Fibroblast of the aortic adventitia (primary cell): ENCODE measurements at places on chromosomes 7 and 10.
A peak's percentile ranks its signal among the peaks of the same experiment; 100 is the strongest.

- DNase-seq: peak; percentile 69
Measured at GRCh38 chr7:143295870-143296269, 7.7 kb downstream of the CASP2 start.

- no peak for DNase-seq
Measured at GRCh38 chr7:134357486-134357885, 40.8 kb upstream of the SLC35B4 start.

GRCh38 chr10:130921461-130921860 lies 390.1 kb downstream of the TCERG1L start:
- no peak for DNase-seq

- no peak for DNase-seq
Measured at GRCh38 chr7:147909431-147910148, 681.0 kb upstream of the C7orf33 start.

DNA sequence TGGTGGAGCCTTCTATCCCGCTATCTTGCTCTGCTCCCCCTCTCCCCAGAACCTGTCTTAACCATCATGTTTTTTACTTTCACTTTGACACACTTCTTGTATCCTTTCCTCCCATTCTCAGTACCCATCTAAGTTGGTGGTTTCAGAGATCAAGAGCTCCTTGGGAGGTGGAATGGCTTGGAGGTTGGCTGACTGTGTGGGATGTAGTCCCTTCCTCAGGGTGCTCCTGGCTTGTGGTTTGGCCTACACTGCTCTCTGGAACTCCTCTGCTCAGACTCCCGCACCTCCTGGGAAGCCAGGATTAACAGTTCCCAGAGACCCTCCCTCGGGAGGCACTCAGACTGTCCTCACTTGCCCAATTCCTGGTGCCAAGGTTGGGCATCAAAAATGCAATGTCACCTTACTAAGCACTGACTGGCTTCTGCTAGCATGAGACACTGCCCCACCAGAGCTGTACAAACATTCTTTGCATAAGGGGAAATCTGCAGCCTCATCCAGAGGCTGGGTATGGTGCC lies 93.1 kb upstream of the NAMPT start:
- DNase-seq: no peak

DNA sequence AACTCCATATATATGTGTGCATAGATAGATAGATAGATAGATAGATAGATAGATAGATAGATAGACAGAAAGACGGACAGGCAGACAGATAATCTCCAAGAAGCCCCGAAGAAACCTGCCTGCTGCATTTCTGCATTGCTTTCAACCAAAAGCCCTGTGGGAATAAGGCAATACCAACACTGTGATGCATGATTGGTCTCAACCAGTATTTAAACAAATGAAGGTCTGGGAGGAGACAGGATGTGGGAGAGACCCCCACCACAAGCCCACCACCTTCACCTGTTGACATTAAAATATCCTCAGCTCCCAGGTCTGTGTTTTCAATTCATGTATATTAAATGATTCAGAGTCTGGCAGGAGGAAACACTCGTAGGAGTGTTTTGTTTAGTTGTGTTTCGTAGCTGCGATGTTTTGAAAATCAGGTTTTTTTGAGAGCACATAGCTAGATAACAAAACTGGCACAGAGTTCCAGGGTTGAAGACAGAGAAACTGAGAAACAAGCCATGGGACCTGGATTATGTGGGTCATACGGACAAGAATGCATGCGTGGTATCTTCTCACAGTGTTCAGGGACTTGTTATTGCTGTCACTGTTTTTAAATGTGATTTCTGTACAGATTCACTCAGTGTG lies 200.7 kb upstream of the AHR start:
- DNase-seq: no peak

DNA sequence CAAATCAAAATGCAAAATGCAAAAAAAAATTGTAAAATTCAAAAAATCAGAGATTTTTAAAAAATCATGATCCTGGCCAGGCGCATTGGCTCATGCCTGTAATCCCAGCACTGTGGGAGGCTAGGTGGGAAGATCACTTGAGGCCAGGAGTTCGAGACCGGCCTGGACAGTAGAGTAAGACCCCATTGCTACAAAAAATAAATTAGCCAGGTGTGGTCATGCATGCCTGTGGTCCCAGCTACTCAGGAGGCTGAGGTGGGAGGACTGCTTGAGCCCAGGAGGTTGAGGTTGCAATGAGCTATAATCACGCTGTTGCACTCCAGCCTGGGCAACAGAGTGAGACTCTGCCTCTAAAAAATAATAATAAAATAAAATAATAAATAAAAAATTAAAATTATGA lies 155.8 kb upstream of the TCF7L2 start:
- DNase-seq: no peak

GRCh38 chr7:27576360-27576944 lies 86.2 kb downstream of the HIBADH start:
- DNase-seq: peak; percentile 64

DNA sequence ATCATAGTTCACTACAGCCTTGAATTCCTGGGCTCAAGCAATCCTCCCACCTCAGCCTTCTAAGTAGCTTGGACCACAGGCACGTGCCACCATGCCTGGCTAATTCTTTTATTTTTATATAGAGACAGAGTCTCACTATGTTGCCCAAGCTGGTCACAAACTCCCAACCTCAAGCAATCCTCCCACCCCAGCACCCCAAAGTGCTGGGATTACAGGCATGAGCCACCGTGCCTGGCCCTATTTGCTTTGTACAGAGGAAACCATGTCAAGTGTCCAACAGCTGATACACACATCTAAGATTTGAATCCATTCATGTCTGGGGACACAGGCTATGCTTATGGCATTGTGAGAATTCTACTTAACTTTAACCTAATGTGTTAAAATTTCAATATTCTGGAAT lies 29.9 kb upstream of the MPP7 start:
- no peak for DNase-seq

DNA sequence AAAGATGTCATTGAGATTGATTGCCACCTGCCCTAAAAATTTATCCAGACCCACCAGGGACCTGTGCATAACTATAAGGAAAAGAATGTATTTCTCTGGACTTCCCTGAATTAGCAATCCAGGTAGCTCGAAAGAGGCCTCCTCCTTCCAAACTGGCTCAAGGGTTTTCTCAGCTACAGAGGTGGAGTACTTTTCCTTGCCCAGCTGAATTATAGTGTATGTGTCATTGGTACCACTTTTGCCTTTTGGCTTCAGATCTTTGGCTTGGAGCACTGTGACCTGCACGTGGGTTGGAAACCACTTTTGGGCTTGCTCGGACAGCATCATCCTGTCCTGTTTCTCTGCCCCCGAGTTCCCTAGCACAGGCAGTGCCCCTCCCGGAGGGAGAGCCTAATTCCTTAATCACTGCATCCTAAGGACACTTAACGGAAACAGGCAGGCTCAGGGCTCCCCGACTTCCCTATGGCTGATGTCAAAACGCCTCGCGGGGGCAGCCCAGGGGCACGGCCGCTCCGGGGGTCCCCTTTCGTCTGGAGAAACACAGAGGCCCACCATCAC lies 825 bp downstream of the RAB11FIP2 start:
- peak; percentile 45 for DNase-seq

- no peak for DNase-seq
Measured at GRCh38 chr10:63929831-63930467, 408.7 kb downstream of the REEP3 start.

- DNase-seq: peak; percentile 47
Measured at GRCh38 chr10:18368682-18369081, 228.5 kb downstream of the CACNB2 start.

DNA sequence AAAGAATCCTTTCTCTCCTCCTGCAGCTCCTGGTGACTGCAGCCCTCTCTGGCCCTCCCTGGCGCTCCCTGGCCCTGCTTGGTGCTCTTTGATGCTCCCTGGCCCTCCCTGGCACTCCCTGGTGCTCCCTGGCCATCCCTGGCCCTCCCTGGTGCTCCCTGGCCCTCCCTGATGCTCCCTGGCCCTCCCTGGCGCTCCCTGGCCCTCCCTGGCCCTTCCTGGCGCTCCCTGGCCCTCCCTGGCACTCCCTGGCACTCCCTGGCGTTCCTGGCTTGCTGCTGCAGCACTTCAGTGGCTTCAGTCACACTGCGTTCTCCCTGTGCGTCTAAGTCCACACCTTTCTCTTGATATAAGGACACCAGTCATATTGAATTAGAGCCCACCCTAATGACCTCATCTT lies 15.2 kb upstream of the FGFR2 start:
- DNase-seq: no peak

GRCh38 chr7:50022451-50022850 lies 70.6 kb downstream of the ZPBP start:
- no peak for DNase-seq

GRCh38 chr10:47067949-47068940 lies 157.0 kb downstream of the PTPN20 start:
- no peak for DNase-seq

GRCh38 chr10:47042780-47043750 lies 131.8 kb downstream of the PTPN20 start:
- DNase-seq: no peak

DNA sequence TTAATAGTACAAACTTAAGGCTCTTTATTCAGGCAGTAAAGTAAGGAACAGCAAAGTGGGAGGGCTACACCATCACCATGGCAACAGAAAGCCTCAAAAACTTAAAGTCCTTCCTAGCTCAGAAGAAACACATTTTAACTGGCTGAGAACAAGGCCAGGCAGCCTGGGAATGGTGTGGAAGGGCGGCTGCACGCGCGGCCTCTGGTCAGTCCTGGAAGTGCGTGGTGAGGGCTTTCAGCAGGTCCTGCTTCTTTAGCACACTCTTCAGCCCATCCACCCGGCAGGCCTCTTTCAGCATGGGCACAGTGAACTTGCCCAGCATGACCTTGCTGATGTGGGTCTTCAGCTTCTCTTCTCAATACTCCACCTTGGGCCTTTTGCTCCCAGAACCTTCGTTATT lies 133.0 kb downstream of the CYP26A1 start:
- no peak for DNase-seq
